Mucosa of descending colon (tissue), 3 donors: ENCODE measurements at places on chromosomes 5 and 9. TPM values are rescaled to one million over a fixed set of nuclear protein-coding genes. Genes with fewer than 3 reads are reported as not detected.
A peak's percentile ranks its signal among the peaks of the same experiment; 100 is the strongest.

Gene GCNT4
- 6.1 TPM for total RNA-seq

Gene CFAP157
- total RNA-seq, result 0.28 TPM

Gene TMEM8B
- total RNA-seq, result 22.8 TPM

Gene SH2D3C
- 4.7 TPM for total RNA-seq

Gene INSL6
- total RNA-seq, result not detected

Gene FOXD4L5
- total RNA-seq, result 0.29 TPM

Gene BAAT
- total RNA-seq, result not detected

- DNase-seq, result no peak
These were observed 526.5 kb downstream of the KIF4B start for GRCh38 chr5:155540000-155540595.

DNA sequence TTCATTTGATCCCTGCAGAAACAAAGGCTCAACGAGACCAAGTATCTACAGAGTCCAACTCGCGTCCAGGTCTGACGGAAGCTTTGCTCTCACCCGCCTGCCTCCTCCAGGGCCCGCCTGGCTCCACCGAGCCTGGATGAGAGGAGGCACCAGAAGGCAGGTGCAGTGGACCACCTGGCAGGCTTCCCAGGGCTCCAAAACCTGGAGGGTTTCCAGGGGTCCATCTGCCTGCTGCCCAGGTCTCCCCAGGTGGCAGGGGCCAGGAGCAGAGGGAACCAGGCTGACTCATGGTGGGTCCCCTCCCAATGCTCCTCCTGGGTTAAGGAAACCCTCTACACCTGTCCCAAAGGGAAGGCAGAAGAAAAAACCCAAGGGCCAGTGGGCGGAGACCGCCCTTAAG lies 59.5 kb downstream of the VAV2 start:
- no peak for DNase-seq

- peak; percentile 68 for DNase-seq
These were observed 4.1 kb upstream of the AMBP start for GRCh38 chr9:114082017-114082762.

DNA sequence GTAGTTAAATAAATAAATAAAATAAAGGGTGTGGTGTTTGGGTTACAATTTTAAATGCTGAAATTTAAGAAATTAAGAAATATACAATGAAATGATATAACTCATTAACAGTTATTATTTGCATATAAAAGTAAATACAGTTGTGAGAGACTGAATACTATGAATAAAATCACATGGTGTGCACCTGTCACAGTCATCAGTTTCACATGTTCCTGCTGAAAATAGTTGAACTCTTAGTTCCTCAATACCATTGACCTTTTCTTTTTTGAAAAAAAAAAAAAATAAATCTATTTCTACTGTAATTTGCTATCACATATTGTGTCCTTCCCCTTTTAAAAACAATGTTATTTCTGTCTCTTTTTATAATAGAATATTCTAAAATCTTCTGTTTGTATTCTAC lies 130.9 kb upstream of the CHD1 start:
- no peak for DNase-seq

DNA sequence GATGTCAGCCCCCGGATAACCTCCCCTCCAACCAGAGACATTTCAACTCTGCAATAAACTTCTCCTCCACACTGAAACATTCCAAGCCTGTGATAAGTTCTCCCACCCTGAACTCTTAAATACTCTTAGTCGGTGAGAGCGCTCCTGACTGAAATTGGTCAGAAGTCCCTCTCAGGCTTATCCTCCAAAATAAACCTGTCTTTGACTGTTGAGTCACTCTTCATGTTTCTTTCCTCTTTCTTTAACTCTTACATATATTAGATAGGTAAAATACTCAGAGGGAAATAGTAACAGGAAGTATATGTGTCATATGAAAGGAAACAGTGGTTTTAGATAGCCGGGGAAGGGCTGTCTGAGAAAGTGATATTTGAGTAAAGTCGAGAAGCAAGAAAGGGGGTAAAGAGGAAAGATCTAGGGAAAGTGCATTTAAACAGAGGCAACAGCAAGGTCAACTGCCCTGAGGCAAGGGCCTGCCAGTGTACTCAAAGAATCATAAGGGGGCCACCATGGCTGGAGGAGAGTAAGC lies 11.0 kb upstream of the FAM81B start:
- no peak for DNase-seq

DNA sequence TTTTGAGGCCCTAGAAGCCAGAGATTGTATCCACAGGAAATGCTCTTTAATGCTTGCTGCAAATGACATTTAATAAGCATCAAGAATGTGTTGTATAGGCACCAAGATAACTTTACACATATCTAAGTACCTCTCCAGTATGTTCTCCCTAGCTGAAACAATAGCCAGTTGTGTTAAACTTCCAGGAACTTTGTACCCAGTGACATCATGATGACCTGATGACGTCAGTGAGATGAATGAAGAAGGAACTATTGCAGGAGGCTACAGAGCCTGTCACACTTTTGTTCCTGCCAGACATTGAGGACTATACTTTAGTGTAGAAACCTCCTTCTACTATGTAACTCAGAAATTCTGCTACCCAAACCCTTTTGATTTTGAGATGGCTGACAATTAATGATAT lies 129.8 kb downstream of the CD180 start:
- DNase-seq, result no peak

DNA sequence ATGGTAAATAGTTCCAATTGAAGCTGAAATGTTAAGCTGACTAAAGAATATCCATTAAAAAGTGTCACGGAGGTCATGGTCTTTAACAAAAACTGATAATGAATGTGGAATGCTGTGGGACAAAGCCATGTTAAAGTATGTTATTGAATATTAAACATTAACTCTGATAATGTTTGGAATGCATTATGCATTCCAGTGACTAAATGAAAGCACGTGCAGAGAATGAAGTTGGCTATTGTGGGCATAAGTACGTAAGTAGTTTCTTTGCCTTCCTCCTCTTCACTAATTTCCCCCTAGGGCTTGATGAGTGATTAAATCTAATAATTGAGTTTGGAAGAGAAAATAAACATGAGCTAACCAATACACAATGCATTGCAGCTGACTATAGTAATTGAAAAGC lies 640.4 kb upstream of the CDH10 start:
- no peak for DNase-seq

GRCh38 chr5:53071738-53072137 lies 37.8 kb downstream of the MOCS2 start:
- DNase-seq, result no peak

DNA sequence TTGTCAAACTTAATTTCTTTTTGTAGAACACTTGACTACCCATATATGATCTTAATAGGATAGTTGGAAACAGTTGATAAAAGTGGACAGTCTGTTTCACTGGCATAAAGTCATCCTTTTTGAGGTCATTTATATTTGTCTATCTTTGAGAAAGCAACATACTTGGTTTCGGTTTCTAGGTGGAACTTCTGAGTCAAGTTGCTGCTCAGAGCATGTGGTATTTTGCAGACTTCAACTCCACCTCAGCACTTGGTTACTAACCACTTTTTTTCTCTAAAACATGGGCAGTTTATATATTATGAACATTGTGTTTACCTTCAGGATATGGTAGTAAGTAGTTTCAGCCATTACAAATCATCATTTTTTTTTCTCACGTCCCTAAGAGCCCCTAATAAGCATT lies 1749.0 kb upstream of the C9orf72 start:
- no peak for DNase-seq

DNA sequence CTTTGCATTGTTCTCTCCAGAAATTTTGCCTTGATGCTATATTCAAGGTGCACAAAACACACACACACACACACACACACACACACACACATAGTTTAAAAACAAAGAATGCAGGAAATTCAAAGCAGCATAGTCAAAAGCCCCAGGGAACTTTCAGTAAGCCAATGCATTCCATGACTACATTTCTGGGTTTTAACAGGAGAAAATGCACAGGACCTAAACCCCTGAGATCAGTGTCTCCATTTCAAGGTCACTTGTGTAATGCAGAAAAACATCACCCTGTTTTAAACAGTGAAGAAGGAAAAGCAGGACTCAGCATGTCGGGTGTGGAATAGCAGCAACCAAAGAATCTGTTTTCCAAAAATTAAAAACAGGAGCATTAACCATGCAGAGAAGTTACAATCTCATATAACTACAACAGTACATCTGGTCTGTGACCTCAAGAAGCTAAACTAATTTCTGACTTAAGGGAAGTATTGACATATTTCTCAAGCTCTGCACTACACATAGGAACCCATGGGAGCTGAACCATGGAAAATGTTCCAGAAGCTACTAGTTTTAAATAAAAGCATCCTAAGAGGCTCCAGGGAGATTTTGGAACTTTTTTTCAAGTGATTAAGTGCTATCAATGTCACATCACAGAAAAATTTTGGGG lies 296.7 kb downstream of the HINT1 start:
- DNase-seq, result no peak

- no peak for DNase-seq
These were observed 438.0 kb upstream of the MPDZ start for GRCh38 chr9:13717322-13718054.

DNA sequence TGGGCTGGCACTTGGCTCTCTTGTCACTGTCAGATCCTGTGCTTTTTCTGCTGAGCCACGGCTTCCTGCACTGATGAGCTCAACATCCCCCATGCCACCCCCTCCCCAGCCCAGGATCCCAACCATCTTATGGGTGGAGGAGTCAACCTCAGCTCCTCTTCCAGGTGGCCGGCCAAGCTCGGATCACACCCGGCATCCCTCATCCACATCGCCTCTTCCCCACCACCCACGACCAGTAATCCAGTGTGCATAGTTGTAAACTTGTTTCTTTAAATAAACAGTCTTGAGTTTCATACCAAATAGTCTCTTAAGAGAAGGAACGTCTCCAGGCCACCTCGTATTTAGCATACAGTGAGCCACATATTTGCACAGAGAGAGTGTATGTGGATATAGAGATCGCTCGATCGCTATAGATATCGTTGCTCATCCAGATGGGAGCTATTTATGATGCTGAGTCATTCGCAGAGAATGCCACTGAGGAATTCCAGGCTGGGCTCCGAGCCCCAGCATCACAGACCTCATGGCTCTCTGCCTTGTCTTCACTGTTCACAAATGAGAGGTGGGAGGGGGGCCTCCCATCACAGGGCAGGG lies 61.8 kb upstream of the CPLX2 start:
- DNase-seq, result no peak
